Heart right ventricle (tissue), 16 donors: ENCODE measurements at places on chromosomes 7 and 10. TPM values are rescaled to one million over a fixed set of nuclear protein-coding genes. Genes with fewer than 3 reads are reported as not detected.

DNA sequence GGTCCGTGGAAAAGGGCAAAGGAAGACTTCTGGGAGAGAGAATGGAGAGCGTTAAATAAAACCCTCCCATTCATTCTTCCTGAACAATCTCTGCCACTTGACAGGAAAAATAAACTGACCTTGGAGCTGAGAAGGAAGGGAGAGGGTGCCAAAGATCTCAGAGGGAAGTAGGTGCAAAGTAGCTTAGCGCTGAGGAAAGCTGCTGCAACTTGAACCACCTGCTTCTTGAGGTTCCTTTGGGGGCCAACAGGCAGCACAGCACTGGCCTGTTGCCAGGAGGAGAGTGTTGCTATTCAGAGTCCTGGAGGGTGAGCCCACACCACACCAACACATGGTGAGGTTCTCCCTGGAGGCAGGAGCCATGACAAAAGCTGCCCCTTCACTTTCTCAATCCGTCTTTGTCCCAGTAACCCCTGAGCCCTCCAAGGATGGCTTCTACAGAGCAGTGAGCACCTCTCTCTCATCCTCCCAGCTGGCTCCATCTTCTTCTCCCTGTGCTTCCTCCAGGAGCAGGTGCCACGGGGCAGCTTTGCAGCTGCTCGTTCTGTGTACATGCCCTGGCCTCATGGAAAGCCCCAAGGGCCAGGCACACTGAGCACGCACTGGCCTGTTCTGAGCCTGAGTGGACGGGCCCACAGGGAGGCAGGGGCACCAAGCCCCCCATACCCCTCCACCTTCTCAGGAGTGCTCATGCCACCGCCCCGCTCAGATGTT lies 101.3 kb downstream of the STRA8 start:
- DNase-seq: no peak

- DNase-seq: no peak
Measured at GRCh38 chr7:81986723-81987470, 217.1 kb upstream of the HGF start.

- no peak for DNase-seq
Measured at GRCh38 chr7:87624628-87625027, 3.6 kb upstream of the RUNDC3B start.

DNA sequence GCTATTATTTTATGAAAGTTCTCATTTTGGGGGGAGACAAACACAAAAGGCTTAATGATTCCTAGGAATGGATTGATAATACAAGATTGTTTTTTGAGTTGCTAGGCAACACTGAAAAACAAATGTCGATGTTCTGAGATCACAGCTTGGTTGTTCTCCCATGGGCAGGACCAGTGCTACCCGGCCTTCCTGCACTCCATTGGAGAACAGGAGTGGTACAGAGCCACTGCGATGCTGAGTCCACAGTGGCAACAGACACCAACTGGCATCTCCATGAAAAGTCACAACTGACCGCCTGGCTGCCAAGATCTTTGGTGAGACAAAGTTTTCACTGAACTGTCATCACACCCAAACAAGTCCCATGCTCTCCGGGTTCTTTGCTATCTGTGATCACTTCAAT lies 68.9 kb upstream of the NMT2 start:
- DNase-seq: peak; percentile 15

Gene VAX1
- not detected for total RNA-seq

DNA sequence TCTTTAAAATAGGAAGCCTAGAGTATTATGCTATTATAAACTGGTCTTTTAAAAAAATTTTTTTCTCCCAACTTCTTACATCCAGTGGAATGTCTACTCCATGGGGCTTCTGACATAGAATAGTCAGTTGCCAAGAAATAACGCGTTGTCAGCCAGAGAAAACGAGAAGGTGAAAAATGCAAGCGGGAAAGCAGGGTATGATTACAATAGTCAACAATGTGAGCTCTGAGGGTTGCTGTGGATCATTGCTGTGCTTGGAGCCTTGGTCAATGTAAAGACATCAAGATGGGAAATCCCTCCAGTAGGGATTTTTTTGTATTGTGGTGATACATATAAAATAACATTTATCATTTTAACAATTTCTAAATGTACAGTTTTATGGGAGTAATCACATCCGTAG lies 27.6 kb upstream of the PLPP4 start:
- no peak for DNase-seq

GRCh38 chr7:146004805-146005204 lies 111.8 kb upstream of the CNTNAP2 start:
- no peak for DNase-seq
